ENCODE measurements at places on chromosomes 1 and 21. TPM values are rescaled to one million over a fixed set of nuclear protein-coding genes. Genes with fewer than 3 reads are reported as not detected.

DNA sequence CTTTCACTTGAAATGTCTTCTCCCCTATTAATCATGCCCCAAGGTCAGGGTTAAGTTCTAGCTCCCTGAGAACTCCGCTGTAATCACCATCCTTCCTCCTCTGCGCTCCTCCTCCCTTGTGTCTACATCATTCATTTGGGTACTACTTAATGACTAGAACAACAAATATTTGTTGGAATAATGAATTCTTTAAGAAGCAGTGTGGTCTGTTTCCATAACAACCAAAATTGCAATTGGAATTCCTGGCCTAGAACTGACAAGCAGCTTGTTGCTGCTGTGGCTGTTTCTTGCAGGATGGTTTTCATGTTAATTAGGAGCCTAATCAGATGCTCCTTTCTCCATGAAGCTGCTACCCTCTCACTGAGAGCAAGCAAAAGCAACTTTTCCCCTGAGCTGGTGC is 192.5 kb downstream of the ZZZ3 start:
- DNase-seq = no peak

DNA sequence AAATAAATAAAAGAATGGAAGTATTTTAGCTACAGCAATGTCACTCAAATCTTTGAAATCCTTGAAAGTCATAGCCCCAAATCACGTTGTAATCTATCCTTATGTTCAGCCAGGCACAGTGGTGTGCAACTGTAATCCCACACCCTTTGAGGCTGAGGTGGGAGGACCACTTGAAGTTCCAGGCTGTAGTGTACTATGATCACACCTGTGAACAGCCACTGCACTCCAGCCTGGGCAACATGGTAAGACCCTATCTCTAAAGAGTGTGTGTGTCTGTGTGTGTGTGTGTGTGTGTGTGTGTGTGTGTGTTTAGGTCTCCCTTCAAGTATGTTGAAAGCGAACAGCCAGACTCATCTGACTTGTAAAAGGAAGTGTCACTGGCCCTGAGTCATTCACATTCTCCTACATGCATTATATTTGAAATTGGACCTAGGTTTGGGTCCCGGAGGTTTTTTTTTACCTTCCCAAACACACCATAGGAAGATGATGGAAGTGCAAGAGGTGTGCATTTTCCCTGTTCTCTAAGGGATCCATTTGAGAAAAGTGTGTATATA is 50.1 kb downstream of the ZNF281 start:
- DNase-seq = no peak

DNA sequence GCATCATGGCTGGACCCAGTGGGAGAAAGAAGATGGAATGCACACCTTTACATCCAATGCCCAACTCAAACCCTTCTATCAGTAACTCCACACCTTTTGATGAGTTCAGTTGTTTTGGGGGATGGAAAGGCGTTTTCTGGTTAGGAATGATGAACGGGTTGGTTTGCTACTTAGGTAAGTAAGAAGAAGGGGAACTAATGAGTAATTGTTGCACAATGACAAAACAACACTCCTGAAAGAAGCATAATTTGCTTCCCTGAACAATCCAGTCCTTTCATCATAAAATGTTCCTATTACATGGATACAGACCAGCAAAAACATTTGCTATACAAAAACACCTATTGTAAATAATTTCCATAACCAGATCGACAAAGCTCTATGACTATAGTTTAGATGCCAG is 35.9 kb upstream of the NFIA start:
- no peak for DNase-seq

DNA sequence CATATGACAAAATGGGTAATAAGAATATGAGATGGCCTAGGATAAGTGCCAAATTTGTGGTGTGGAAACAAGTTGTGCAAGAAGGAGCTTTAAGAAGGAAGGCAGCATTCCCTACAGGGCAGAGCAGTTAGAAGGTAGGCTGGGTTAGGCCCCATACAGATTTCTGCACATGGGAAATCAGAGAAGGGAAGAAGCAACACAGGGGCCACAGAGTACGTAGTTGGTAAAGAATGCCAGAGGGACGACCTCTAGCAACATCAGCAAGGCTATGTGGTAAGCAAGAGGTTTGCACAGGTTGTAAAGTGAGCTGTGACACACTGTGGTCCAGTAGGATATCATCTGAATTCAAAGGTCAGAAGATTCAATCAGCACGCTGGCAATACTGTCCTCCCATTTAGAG is 765.6 kb upstream of the B3GALT2 start:
- no peak for DNase-seq

DNA sequence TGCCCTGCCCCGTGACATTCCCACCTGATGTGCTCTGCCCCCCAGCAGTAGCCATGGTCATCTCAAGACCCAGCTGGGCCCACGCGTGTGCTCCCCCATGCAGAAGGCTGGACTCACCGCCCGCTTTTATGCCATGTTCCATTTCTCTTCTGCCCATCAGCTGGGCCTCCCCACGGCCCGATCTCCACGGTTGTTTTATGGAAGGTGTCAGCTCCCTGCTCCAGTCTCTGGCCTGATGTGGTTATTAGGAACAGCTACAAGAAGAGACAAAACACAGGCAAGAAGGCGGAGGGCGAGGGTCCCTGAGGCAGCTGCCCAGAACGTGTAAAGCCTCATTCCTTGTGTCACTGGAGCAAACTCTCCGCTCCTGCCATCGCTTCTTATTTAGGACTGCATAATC is 50.2 kb upstream of the DISP3 start:
- DNase-seq = no peak

GRCh38 chr1:117852853-117853553 is 76.4 kb downstream of the GDAP2 start:
- DNase-seq = no peak

DNA sequence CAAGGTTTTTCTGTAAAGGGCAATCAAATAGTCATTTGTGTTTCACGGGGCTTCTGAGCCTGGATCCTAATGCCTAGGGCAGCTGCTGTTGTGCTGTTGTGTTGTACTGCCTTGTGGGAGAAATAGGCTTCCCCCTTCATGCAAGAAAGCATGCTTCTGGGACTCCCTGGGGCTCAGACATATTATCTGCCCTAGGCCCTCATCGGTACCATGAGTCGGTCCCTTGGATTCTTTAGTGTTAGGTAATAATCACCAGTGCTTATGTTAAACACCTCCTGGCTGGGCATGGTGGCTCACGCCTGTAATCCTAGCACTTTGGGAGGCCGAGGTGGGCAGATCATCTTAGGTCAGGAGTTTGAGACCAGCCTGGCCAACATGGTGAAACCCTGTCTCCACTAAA is 245.9 kb downstream of the TNR start:
- no peak for DNase-seq

DNA sequence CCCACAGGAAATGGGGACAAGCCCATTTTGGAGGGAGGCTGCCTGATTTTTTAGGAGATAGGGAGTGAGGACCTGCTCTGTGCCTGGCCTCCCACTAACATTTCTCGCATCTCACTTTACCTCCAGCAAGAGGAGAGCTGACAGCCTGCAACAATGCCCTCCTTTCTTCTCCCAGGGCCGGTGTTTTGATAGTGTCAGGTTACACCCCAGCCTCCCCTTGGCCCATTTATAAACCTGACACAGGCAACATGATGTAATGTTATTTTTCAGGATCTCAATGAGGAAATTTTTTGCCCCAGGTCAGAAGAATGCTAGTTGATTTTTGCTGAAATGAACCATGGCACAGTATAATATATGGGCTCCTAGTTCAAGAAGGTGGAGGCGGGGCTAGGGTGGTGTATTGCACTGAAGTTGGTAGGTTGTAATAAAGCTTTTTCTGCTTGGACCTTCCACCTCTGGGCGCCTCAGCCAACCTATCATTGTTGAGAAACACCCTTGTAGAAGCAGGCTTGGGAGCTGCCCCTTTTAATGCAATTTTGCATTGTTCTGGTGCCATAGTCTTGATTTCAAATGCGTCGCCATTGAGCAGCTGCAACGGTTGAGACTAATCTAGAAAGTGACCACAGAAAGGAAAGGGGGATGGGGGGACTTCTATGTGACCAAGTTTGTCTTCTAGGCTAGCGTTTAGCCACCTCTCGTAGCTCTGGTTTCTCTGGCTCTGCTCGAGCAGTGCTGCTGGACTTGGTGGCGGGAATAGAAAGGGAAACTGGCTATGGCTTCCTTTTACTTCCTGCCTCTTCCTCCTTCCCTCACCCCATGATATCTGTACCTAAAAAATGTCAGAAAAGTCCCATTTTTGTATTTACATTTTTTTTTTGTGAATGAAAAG is 53.0 kb downstream of the PBX1 start:
- DNase-seq = no peak

GRCh38 chr1:240843798-240844197 is 231.8 kb upstream of the GREM2 start:
- DNase-seq = no peak

GRCh38 chr1:906600-907420 is 16.9 kb upstream of the SAMD11 start:
- peak; percentile 16 for DNase-seq

GRCh38 chr1:205593532-205593931 is 38.3 kb downstream of the ELK4 start:
- no peak for DNase-seq

DNA sequence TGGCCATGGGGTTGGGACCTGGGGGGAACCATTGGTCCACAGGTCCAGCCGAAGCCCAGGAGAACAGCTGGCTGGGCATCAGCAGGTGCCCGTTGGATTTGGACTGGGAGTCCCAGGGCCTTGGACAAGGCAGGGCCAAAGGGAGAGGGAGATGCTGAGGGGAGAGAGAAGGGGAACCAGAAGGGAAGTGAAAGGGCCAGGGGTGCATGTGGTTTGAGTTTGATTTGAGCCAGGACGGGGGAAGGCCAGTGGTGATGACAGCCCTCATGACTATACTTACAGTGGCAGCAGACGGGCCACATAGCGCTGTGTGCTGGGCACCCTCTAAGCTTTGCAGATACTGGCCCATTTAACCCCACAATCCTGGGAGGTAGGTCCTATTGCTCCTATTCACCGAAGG is 18.8 kb downstream of the AGRN start:
- DNase-seq = no peak

DNA sequence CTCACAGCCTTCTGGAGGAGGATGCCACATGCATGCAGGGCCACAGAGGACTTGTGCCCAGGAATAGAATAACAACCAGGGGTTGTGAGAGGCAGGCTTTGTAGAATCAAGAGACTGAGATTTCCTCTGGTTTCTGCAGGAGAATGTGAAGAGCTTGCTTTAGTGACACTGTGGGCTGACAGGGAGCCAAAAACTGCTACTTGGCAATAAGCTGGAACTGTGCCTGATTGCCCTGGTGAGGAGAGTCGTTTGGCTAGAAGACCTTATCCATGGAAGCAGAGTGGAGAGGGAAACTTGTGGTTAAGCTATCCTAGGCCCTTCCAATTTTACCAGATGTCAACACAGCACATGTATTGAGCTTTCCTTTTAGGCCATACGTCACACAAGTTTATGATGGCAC is 902.1 kb downstream of the MRPL39 start:
- DNase-seq = no peak

DNA sequence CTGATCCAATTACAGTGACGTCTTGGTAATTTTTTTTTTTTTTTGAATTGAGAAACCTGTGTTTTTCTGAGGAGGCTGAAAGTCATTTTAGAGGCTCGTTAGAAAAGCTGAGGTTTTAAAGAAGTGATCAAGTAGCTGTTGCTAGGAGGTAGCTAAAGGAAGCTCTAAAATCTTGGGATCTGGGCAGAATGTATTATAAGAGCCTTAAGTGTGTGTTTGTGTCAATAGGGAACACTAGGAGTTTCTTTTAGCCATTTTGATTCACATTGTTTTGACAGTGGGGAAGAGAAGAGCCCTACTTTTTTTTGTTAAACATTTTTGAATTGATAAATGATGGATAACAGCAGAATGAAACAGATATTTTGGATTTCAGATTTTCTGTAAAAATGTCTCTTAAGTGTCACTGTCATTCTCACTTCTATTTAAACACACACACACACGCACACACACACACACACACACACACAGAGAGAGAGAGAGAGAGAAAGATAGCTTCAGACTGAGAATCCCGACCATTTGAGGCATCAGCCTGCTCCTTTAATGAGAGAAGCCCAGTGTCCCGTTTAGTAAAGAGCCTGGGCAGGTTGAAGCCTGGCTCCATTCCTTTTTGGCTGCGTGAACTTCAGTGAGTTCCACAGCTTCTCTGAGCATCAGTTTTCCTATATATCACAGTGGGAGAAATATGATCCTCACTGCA is 79.1 kb upstream of the GPR88 start:
- DNase-seq = no peak

DNA sequence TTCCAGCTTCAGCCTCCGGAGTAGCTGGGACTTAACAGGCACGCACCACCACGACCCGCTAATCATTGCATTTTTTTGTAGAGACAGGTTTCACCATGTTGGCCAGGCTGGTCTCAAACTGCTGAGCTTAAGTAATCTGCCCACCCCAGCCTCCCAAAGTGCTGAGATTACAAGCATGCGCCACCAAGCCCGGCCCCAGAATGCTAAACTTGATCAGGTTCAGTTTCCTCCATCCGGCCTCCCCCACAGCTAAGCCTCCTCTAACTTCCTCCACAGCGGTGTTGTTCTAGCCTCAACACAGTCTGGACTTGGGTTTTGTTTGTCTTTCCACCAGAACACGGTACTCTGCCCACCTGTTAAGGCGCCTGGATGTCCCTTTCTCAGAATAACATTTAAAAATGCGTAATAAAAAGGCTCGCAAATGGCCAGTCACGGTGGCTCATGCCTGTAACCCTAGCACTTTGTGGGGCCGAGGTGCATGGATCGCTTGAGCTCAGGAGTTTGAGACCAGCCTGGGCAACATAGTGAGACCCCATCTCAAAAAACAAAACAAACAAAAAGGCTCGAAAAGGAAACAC is 2.4 kb downstream of the PARP1 start:
- peak; percentile 54 for DNase-seq

DNA sequence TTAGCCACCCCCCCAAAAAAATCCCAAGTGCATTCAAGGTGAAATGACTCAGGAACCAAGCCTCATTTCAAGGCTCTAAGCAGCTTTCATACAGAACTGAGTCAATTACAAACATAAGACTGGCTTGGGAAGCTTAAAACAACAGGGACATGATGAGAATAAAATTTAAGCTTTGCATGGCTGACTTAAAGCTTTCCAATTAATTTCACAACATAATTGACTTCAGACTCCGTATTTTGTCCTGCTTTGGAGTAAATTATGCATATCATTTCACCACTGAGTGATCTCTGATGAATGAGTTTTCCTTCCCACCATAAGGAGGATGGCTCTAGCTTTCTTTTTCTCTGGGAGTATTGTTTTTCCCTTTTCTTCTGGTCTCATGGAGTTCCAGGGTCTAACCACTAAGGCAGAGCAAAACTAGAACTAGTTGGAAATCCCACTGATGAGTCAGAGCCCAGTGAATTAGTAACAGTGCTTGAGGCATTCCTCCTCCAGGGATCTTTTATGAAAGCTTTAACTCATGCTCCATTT is 72.8 kb downstream of the XCL2 start:
- no peak for DNase-seq

DNA sequence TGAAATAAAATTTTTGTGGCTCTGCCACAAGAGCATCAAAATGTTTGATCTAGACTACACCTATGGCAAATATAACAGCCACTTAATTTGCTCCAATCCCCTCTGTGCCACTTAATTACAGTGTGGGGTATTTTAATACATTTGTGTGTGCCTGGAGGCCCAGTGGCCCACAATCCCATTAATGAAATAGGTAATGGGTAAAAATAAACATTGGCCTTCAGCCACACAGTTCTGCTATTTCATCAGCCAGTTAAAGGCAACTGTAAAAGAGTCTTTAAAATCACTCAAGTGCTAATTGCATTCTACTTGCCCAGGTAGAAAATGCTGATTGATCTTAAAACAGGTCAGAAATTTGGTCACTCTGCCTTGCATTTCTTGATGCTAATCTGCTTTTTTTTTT is 151.6 kb upstream of the UBE2U start:
- DNase-seq = no peak

Gene ZBTB8A
- 0.27 TPM for total RNA-seq

Gene PRRX1
- total RNA-seq = not detected

Gene PSRC1
- total RNA-seq = 14.9 TPM

Gene TSPAN1
- 0.53 TPM for total RNA-seq

Gene TRIM17
- total RNA-seq = 1.5 TPM

Data from activated CD4-positive, alpha-beta memory T cell treated with anti-CD3 and anti-CD28 coated beads for 36 hours (primary cell).